ENCODE measurements at places on chromosomes 5 and 9. TPM values are rescaled to one million over a fixed set of nuclear protein-coding genes. Genes with fewer than 3 reads are reported as not detected.

SSBP2 gene
- total RNA-seq, result 8.9 TPM

PNPLA7 gene
- total RNA-seq, result 2.9 TPM

PCDHGA7 gene
- not detected for total RNA-seq

GRXCR2 gene
- not detected for total RNA-seq

HSPB3 gene
- not detected for total RNA-seq

RELL2 gene
- total RNA-seq, result 27.3 TPM

KLF9 gene
- total RNA-seq, result 25.5 TPM

RASEF gene
- not detected for total RNA-seq

OTP gene
- total RNA-seq, result not detected

CMBL gene
- 2.4 TPM for total RNA-seq
